ENCODE measurements at places on chromosomes 12 and 14.

GRCh38 chr12:13362260-13362841, 165.8 kb downstream of the EMP1 start:
- no peak overlapping the region for H3K4me3 ChIP-seq
- peaks cover 5% of the 10 kb centered on the region for H3K27me3 ChIP-seq
- H3K4me1 ChIP-seq, result no peaks in the 10 kb centered on the region

DNA sequence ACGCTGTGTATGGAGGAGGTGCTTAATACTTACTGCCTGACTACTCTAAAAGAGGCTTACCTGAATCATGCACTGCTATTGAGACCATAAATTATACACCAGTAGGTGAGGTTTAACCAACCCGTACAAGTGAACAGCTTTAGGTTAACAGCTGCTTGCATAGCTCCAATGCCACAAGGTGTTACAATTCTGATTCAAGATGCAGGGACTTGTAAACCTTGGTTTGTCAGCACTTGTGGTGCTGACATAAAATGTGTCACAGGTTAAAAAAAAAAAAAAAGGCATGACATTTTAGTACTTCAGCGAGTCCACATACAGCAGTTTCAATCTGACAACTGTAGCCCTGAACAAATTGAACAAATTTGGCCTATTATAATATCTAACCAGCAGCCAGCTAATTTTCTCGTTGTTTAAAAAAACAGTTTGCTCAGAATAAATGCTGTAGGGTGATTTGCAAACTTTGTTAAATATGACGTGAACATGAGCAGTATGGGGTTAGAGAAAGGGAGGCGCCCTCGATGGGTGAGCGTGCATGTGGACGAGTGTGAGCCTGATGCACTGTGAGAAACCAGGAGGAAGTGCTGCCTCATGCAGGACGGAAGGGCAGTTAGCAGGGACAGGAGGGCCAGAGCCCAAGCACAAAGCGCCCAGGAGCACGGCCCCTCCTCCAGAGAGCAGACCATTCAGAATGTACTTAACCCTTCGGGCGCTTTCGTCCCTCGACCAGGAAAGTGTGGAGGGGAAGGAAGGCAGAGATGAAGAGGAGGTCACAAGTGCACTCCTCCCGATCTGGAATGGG, 44.7 kb downstream of the TCHP start:
- no peak for DNase-seq
- H3K36me3 ChIP-seq, result peaks cover 7% of the 10 kb centered on the region
- peaks cover 40% of the 10 kb centered on the region for H3K4me1 ChIP-seq
- H3K27me3 ChIP-seq, result no peaks in the 10 kb centered on the region
- H3K4me3 ChIP-seq, result peak overlapping the region; percentile 59
- no peak overlapping the region for H3K27ac ChIP-seq

GRCh38 chr14:50321009-50321660, 9.0 kb downstream of the DMAC2L start:
- no peak for DNase-seq
- peaks cover 12% of the 10 kb centered on the region for H3K36me3 ChIP-seq
- H3K4me3 ChIP-seq, result no peak overlapping the region
- H3K27ac ChIP-seq, result no peak overlapping the region
- H3K4me1 ChIP-seq, result peaks cover 12% of the 10 kb centered on the region
- no peaks in the 10 kb centered on the region for H3K27me3 ChIP-seq

DNA sequence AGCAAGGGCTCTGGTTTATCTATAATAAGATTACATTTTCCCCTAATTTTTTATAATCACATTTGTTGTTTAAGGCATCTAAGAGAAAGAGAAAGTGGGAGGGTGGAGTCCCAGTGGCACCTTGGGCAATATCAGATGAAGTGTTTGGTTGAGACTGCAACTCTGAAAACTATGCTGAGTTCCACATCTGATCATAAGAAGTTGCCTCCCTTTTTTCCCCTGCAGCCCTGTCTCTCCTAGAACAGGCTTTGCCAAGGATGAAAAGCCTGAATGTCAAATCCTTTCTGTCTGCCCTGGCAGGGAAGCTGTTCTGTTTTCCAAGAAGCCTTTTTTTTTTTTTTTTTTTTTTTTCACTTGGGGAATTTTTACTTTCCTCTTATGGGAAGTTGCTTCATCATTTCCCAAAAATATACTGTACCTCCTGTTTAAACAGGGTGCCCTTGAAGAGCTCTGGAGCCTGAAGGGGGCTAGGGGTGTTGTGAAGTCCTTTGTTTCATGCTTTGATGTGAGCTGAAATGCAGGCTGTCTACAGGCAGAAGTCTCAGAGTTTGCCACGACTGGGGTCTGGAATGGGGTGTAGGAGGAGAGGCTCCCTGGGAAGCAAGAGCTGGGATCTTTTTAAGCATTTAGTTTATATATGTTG, 71.3 kb downstream of the SUSD6 start:
- no peak overlapping the region for H3K27ac ChIP-seq
- peaks cover 19% of the 10 kb centered on the region for H3K4me1 ChIP-seq
- H3K27me3 ChIP-seq, result no peaks in the 10 kb centered on the region
- no peak overlapping the region for H3K4me3 ChIP-seq
- DNase-seq, result no peak

DNA sequence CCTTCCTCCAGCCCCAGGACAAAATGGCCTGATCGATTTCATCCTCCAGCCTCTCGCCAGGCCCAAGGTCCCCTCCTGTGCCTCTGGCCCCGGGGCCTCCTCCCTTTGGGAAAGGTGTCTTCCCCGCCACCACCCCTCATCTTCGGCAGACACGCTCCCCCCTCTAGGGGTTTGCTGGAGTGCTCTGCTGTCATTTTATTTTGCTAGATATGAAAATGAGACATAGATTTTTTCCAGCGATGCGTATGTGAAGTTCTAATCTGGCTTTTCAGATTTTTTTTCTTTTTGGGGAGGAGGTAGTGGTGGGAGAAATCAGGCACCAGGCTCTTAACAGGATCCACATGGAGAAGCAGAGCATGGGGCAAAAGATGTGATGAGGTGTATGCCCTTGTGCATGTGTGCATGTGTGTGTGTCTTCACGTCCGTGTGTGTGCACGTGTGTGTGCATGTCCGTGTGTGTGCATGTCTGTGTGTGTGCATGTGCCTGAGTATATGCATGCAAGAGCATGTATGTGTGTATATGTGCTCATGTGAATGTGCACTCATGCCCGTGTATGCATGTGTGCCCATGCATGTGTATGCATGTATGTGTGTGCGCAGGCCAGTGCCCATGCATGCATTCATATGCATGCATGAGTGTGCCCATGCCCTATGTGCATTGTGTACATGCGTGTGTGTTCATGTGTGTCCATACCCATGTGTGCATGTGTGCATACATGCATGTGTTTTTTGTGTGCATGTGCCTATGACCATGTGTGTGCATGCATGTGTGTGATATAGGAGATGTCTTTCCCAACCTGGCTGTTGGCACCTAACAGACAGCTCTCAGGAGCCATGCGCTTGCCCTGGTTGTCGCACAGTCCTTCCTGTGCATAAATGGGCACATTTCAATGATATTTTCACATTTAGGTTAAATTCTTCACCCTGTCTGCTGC, 203.0 kb downstream of the RBM19 start:
- peak overlapping the region; percentile 70 for H3K4me3 ChIP-seq
- DNase-seq, result no peak

DNA sequence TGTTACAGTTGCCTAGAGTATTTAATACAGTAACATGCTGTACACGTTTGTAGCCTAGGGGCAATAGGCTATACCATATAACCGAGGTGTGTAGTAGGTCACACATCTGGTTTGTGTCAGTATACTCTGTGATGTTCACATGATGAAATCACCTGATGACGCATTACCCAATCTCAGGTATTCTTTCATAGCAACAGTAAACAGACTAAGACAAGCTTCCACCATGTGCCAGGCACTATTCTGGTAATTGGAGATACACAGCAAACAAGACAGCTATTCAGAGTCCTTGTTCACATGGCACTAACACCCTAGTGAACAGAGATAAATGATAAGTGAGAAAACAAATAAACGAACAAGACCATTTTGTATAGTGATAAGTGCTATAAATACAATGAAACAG, 3.8 kb upstream of the PDE3A start:
- peaks cover 12% of the 10 kb centered on the region for H3K4me1 ChIP-seq
- H3K27ac ChIP-seq, result no peak overlapping the region
- H3K27me3 ChIP-seq, result peaks cover 37% of the 10 kb centered on the region
- no peaks in the 10 kb centered on the region for H3K36me3 ChIP-seq
- no peak overlapping the region for H3K4me3 ChIP-seq

DNA sequence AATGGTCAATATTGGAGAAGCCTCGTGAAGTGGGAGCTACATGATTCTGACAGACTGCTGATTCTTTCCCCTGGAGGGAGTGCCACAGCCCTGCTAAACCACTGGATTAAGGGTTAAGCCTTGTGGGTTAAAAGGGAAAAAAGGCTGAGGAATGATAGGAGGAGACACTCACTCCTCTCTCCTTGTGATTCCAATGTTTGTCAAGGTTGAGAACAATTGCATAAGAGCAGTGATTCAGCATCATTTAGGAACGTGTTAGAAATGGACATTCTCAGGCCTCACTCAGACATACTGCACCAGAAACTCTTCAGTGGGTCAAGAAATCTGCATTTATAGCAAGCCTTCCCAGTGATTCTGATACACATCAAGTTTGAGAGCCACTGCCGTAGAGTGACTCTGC, 87.8 kb upstream of the GZMB start:
- H3K4me3 ChIP-seq, result no peak overlapping the region
- H3K4me1 ChIP-seq, result no peaks in the 10 kb centered on the region
- H3K36me3 ChIP-seq, result no peaks in the 10 kb centered on the region
- H3K27me3 ChIP-seq, result peaks cover 41% of the 10 kb centered on the region

- H3K36me3 ChIP-seq, result no peaks in the 10 kb centered on the region
- peaks cover 6% of the 10 kb centered on the region for H3K4me1 ChIP-seq
- H3K27me3 ChIP-seq, result no peaks in the 10 kb centered on the region
- H3K27ac ChIP-seq, result no peak overlapping the region
Observed at GRCh38 chr12:77214136-77214535, 148.8 kb upstream of the E2F7 start.

DNA sequence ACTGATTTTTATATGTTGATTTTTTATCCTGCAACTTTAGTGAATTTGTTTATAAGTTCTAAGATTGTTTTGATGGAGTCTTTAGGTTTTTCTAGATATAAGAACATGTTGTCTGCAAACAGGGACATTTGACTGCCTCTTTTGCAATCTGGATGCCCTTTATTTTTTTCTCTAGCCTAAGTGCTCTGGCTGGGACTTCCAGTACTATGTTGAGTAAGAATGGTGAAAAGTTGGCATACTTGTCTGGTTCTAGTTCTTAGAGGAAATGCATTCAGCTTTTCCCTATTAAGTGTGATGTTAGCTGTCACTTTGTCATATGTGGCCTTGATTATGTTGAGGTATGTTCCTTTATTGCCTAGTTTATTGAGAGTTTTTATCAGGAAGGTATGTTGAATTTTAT, 68.1 kb downstream of the ERC1 start:
- H3K27me3 ChIP-seq, result no peaks in the 10 kb centered on the region
- DNase-seq, result no peak
- peaks cover 50% of the 10 kb centered on the region for H3K36me3 ChIP-seq

DNA sequence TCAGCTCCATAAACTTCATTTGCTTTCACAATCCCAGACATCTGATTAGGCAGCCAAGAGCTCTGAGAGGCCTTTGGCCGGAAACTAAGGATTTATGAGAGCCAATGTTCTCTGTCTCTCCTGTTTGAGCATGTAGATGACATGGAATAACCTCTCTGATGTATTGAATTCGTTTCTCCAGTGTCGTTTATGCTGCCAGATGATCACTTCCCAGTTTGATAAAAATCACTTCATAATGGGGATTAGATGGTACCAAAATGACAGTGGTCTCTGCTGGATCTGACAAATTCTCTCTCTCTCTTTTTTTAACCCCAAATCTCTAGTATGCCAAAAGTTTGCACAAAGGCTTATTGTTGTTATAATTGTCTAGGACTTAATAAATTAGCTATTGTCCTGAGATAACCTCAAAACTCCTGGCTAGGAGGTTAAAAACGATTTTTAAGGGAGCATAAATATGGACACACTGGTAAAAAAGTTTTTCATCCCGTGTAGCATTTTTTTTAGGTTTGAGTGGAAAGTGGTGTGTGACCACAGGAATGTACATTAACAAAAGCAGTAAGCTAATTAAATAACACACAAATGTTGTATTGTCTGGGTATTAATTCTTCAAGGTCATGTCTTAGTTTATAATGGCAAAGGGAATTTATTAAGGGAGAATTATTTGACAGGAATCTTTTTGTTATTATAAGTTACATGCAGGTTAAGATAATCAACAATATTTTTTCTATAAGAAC, 82.6 kb upstream of the USP44 start:
- H3K4me3 ChIP-seq, result no peak overlapping the region
- no peak overlapping the region for H3K27ac ChIP-seq
- peaks cover 15% of the 10 kb centered on the region for H3K4me1 ChIP-seq
- H3K36me3 ChIP-seq, result no peaks in the 10 kb centered on the region
- H3K27me3 ChIP-seq, result no peaks in the 10 kb centered on the region

- no peak overlapping the region for H3K4me3 ChIP-seq
- no peaks in the 10 kb centered on the region for H3K27me3 ChIP-seq
- H3K4me1 ChIP-seq, result peaks cover 19% of the 10 kb centered on the region
- peaks cover 5% of the 10 kb centered on the region for H3K36me3 ChIP-seq
- no peak for DNase-seq
Observed at GRCh38 chr14:51562816-51563215, 88.9 kb upstream of the FRMD6 start.

GRCh38 chr14:28321475-28322244, 444.9 kb upstream of the FOXG1 start:
- no peak for DNase-seq
- H3K27me3 ChIP-seq, result no peaks in the 10 kb centered on the region
- H3K4me1 ChIP-seq, result no peaks in the 10 kb centered on the region
- no peak overlapping the region for H3K4me3 ChIP-seq
- H3K27ac ChIP-seq, result no peak overlapping the region

DNA sequence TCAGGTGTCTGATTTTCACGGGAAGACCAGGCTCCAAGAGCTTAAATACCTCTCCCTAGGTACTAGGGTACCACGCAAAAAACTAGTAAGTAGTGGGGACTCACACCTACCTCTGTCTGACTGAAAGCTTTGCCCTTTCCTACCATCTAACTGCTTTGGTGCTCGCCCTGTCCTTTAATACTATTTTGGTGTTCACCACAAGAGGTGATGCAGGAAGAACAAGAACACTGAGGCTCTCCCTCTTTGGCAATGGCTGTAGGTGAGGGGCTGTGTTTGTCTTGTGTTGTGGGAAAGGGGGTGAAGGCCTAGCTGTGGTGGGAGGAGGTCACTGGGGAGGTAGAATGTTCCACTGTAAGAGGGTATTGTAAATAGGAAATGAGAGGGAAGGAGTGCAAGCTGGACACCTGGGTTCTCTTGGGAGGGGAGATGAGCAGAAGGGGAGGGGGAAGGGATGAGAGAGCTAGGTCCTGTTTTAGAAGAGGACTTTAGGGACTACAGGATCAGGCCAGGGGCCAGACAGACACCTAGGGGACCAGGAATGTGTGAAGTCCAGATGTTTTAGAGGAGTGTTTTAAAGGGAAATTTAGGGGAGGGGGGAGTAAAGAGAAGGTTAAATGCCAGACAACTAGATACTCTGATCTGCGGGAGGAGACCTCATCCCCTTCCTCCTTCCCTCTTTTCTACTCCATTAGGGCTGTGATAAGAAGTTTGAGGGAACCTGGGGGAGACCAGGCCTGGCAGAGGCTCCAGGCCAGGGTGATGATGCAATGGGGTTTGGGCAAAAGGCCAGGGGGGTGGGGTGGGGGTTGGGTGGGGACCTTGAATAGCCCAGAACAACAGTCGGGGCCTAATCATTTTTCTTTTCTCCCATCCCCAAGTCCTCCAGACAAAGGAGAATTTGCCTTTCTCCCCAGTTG, 2.1 kb downstream of the ITGA5 start:
- DNase-seq, result no peak
- peak overlapping the region; percentile 88 for H3K4me3 ChIP-seq
- H3K27me3 ChIP-seq, result peaks cover 52% of the 10 kb centered on the region
- H3K27ac ChIP-seq, result no peak overlapping the region
